Stimulated activated CD8-positive, alpha-beta memory T cell treated with anti-CD3 and anti-CD28 coated beads, Interleukin-4, amount 100 ng/mL, for 4 hours (primary cell): ENCODE measurements at places on chromosomes 13 and 19.

GRCh38 chr13:59356607-59357006 lies 807.1 kb downstream of the DIAPH3 start:
- DNase-seq, result no peak

GRCh38 chr13:23671377-23671776 lies 101.2 kb downstream of the TNFRSF19 start:
- no peak for DNase-seq

- DNase-seq, result no peak
These were observed 5.3 kb upstream of the PTPRS start for GRCh38 chr19:5345895-5346386.

GRCh38 chr19:49104229-49104864 lies 9.8 kb upstream of the LIN7B start:
- DNase-seq, result no peak

- no peak for DNase-seq
These were observed 1.1 kb downstream of the LSM14A start for GRCh38 chr19:34173193-34173956.

- DNase-seq, result peak; percentile 71
These were observed at the start of gene KANK3 for GRCh38 chr19:8342684-8343482. Gene KANK3, minus strand, starts transcription at chr19:8343262. Its CDS starts 5,434 bp downstream, at chr19:8337828.

- DNase-seq, result no peak
These were observed 115.1 kb downstream of the KCNRG start for GRCh38 chr13:50130123-50130946.

DNA sequence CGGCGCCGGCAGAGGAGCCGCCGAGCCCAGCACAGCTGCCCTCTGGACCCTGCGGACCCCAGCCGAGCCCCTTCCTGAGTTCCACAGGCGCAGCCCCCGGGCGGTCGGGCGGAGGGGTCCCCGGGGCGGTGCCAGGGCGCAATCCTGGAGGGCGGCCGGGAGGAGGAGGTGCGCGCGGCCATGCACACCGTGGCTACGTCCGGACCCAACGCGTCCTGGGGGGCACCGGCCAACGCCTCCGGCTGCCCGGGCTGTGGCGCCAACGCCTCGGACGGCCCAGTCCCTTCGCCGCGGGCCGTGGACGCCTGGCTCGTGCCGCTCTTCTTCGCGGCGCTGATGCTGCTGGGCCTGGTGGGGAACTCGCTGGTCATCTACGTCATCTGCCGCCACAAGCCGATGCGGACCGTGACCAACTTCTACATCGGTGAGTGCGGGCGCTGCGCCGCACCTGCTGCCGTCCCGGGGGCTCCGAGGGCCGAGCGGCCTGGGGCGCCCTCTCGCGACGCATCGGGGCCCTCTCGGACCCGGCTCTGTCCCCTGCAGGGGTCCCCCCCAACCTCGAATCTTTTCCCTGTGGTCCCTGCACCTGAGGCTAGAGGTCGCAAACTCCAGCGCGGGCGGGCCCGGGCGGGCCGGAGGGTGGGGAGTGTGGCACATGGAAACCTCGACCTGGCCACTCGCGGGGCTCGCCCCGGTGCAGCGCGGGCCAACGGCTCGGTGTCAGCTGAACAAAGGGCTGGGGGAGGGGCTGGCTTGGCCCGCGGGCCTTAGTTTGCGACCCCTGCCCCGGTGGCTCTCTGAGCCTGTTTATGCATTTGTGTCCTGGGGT lies at the start of gene KISS1R:
TSS of gene KISS1R (plus strand) at position 11 of the 829 bp plus-strand sequence. CDS start at position 181, 170 bp downstream.
- no peak for DNase-seq

- no peak for DNase-seq
These were observed 34.6 kb downstream of the ATP8A2 start for GRCh38 chr13:25406377-25406776.

DNA sequence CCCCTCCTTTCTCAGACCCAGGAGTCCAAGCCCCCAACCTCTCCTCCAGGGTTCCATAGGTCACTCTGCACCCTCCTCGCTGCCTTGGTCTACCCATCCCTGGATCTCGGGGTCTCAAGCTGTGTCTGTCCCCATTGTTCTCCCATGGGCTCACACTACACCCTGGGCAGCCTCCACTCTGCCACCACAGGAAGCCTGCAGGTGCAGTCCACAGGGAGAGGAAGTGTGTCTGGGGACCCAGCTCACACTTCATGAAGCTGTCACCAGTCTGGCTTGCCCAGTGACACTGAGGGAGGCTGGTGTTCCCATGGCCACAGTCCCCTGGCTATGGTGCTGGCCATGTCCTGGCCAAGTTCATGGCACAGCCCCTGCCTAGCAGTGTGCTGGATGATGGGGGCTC lies 5.3 kb downstream of the NECTIN2 start:
- DNase-seq, result no peak

DNA sequence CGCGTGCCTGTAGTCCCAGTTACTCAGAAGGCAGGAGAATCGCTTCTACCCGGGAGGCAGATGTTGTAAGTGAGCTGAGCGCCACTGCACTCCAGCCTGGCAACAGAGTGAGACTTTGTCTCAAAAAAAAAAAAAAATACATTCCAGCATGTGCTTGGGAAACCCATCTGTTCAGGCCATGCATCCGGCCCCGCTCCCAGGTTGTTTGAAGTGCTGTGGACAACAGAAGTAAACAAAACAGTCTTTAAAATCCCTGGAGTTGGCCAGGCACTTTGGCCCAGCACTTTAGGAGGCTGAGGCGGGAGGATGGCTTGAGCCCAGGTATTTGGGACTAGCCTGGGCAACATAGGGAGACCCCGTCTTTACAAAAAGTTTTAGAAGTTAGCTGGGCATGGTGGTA lies 3.2 kb upstream of the PTPRS start:
- DNase-seq, result no peak

DNA sequence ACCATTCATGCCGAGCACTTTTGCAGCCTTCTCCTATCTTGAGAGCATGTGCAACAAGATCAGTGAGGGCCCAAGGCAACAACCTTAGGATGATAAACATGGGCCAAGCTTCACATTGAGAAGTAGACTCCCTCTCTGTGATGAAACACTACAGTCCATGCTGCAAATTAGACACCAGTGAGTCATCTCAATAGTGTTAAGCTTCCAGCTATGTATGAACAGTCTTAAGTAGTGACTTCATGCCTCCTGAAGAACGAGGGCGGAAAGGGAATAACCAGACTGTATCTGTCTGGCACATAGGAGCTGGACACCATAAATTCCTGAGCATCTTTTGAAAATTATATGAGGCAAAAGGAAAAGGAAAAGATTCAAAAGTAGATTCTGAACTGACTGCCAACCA lies 309.9 kb upstream of the SLITRK1 start:
- DNase-seq, result no peak

DNA sequence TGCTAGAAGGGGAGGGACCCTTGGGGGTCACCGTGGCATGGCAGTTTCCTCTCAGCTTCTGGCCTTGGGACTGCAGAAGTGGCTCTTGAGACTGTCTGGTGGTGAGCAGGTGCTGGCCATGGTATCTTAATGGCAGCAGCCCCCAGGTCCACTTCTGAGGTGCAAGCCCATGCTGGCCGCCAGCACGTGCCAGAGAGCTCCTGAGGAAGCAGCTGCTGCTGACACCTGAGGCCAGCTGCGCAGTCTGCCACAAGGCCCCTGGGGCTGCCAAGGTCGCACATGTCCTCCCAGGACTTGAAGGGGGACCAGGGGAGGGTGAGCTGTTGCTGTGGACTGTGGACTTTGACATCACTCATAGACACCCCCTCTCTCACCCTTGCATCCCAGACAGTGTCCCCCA lies 48.0 kb downstream of the NFIX start:
- no peak for DNase-seq

- DNase-seq, result no peak
These were observed 28.0 kb downstream of the AKT2 start for GRCh38 chr19:40257096-40257517.

DNA sequence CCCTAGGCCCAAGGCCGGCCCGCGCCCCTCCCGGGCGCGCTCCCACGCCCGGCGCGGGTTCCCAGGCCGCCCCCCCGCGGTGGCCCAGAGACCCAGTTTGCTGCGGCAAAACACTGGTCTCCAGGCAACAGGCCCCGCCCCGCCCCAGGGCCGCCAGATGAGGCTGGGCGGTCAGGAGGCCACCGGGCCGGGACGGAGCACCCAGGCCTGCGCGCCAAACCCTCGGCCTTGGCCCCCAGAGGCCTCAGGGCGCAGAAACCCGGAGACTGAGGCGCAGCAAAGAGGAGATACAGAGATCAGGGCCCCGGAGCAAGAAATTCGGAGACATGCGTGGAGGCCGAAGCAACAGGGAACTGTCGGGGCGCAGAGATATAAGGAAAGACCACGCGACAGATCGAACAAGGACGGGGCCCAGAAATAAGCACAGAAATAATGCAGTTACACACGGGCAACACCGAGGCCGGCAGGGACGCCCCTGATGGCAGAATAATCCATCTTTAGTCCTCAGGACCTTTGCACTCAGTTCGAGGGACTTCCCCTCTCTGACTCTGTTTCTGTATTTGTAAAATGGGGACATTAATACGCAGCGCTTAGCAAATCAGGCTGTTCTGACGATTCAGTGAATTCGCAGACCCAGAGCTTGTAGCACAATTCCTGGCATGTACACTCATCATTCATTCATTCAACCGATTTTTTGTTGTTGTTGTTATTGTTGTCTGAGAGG lies 20.8 kb upstream of the ERCC1 start:
- DNase-seq, result peak; percentile 65

DNA sequence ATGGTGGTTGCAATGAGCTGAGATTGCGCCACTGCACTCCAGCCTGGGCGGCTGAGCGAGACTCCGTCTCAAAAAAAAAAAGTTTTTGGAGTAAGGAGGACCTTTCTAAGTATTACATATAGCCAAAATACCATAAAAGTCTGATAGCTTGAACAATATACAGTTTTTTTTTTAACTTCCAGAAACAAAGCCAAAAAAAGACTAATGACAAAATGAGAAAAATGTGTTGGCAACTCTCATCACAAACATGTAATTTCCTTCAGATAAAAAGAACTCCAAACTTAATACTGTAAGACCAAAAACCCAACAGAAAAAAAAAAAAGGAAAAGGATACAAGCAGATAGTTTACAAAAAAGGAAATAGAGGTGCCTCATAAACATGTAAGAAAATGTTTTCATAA lies 68.2 kb upstream of the MED4 start:
- no peak for DNase-seq

- no peak for DNase-seq
These were observed 35.1 kb downstream of the HPN start for GRCh38 chr19:35076657-35077056.

DNA sequence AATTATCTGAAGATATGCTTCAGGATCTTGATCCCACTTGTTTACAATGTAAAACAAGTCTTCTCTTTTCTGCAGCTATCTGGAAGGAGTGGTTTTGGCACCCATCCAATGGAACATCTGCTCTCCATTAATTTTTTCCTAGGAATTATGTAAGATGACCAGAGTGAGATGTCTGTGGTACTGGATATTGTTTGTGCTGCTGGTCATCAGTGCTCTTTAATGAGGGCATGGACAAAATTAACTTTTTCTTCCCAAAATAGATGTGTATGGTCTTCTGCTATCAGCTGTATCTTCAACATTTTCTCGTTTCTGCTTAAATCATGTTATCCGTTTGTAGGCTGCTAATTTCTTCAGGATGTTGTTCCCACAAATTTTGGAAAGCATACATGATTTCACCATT lies 415.4 kb upstream of the KLHL1 start:
- no peak for DNase-seq

- DNase-seq, result no peak
These were observed 64.2 kb downstream of the SOX1 start for GRCh38 chr13:112131081-112131712.

GRCh38 chr13:49082653-49083536 lies 107.2 kb downstream of the FNDC3A start:
- no peak for DNase-seq
